Activated naive CD4-positive, alpha-beta T cell (primary cell): ENCODE measurements at places on chromosomes 16 and 17.

- no peak for DNase-seq
These were observed 606 bp upstream of the ZBTB4 start for GRCh38 chr17:7480089-7480384.

- DNase-seq = no peak
These were observed 100.4 kb downstream of the STX8 start for GRCh38 chr17:9475101-9475658.

GRCh38 chr16:66858740-66859396, 14.7 kb downstream of the CA7 start:
- DNase-seq = no peak

- DNase-seq = no peak
These were observed 7.0 kb downstream of the CRHR1 start for GRCh38 chr17:45791041-45791582.
